ENCODE measurements at places on chromosomes 1 and 21.

DNA sequence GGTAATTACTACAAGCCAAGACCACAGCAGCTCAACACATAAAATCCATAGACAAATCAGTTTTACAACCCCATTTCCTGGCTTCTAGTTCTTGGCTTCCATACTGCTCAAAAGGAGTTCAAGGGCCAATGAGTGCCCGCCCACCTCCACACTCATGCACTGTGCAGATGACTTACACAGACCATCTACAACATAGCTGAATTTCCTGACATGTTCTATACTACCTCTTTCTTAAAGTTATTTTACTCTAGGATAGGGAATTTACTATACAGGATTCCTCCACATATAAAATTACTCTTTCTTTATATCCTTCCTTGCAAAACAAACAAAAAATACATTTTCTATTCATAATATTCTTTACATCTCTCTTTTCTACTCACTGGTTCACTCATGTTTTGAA, 14.6 kb downstream of the BACE2 start:
- DNase-seq: no peak

GRCh38 chr1:179786815-179787685, 44.0 kb downstream of the FAM163A start:
- DNase-seq: no peak

- DNase-seq: no peak
These were observed 1.6 kb upstream of the TMEM63A start for GRCh38 chr1:225883616-225884265.

- DNase-seq: no peak
These were observed 71.5 kb downstream of the USP24 start for GRCh38 chr1:55143684-55144083.

GRCh38 chr1:37353871-37354270, 120.5 kb upstream of the ZC3H12A start:
- DNase-seq: no peak

GRCh38 chr1:8659593-8659992, 157.8 kb downstream of the RERE start:
- no peak for DNase-seq

DNA sequence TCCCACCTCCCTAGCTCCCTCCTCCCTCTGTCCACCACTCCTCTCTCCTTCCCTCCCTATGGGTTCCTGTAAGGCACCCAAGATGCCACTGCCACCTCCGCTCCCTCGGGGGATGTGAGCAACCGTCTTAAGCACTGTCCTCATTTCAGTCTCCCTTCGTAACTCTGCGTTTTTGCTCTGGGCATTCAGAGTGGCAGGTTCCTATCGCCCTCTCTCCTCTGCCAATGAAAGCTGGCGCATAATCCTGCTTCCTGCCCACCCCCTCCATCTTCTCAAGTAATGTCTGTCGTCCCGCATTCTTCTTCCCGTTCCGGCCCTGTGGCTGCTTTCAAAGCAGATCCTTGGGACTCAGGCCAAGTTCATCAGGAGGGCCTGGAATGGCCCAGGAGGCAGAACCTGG, 253.9 kb upstream of the TMEM51 start:
- DNase-seq: no peak

All from NCI-H524 (cell line).